Naive B cell (primary cell): ENCODE measurements at places on chromosomes 7 and 10.

GRCh38 chr10:33153251-33153967, 181.1 kb downstream of the NRP1 start:
- no peak for DNase-seq

- no peak for DNase-seq
Measured at GRCh38 chr7:66946545-66946944, 25.5 kb downstream of the TMEM248 start.

DNA sequence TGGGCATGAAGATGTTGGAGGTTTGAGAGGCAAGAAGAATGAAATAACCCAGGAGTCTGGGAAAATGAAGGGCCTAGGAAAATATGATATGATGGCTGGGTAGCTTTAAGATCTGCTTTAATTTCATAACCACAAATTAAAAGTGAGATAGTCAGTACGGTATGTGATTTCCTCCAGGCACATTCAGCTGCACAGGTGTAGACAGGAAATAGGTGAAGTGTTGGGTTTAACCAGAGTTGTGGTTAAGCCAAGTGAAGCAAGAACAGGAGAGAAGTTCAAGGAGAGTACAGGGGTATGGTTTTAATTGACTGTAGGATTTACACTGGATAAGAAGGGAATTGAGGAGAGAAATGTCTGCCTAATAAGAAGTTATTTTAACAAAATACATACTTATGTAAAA, 2.6 kb downstream of the PNLIPRP3 start:
- DNase-seq, result no peak

GRCh38 chr10:48740988-48741387, 56.3 kb downstream of the WDFY4 start:
- DNase-seq, result no peak

DNA sequence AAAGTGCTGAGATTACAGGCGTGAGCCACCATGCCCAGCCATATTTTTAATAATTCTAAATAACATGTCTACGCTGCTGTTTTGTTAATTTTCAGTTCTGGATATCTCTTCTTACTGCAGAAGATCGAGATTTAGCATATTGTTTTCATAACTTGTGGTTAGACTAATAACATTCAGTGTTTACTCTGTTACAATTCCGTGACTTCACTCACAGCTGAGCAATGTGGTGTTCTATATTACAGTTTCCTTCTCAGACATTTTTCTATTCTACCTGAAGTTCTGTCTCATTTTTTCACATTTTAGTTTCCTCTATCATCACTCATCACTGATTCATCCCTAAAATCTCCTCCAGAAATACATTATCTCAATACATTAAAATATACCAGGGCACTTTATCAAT, 10.9 kb downstream of the RNF32 start:
- no peak for DNase-seq

DNA sequence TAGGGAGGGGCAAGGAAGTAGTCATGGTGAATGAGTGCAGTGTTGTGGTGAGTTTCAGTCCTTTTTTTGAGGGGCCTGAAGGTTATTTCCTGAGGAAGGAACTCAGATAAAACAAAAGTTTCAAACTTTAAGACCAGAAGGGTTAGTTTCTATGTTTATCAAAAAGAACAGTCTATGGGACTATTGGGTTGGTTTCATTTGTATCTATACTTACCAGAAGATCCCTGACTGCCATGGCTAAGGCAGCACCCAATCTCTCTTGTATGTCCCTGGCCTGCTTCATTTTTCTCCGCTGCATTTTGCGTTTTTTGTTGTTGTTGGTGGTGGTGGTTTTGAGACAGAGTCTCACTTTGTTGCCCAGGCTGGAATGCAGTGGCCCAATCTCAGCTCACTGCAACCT, 19.3 kb upstream of the GAD2 start:
- DNase-seq, result no peak

- DNase-seq, result no peak
Measured at GRCh38 chr10:120782336-120782735, 68.8 kb upstream of the WDR11 start.
